ENCODE measurements at places on chromosomes 7 and 10. TPM values are rescaled to one million over a fixed set of nuclear protein-coding genes. Genes with fewer than 3 reads are reported as not detected.
A peak's percentile ranks its signal among the peaks of the same experiment; 100 is the strongest.

DNA sequence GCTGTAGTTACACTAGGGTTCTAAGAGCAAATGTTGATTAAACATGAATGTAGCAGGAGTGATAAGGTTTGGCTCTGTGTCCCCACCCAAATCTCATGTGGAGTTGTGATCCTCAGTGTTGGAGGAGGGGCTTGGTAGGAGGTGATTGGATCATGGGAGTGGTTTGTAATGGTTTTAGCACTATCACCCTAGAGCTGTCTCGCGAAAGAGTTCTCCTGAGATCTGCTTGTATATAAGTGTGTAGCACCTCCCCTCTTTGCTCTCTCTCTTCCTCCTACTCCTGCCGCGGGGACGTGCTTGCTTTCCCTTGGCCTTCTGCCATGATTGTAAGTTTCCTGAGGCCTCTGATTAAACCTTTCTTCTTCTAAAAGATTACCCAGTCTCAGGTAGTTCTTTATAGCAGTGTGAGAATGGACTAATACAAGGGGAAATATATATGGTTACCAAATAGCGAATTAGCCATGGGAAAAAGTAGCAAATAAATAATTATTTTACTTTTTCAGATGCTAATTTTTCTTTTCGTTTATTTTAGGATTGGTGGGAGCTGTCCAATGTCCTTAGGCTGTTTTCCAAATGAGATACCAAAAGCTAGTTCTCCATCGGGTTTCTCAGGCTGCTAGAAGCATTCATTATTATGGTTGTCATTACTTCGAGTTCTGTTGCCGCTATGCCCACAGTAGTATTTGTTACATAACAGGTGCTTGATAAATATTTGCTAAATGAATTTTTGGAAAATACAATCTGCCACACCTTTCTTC is 58.7 kb downstream of the PTEN start:
- no peak for DNase-seq

- DNase-seq, result no peak
These were observed 528.7 kb downstream of the CALN1 start for GRCh38 chr7:71883415-71883814.

- DNase-seq, result no peak
These were observed 17.1 kb downstream of the OGDHL start for GRCh38 chr10:49744924-49745605.

DNA sequence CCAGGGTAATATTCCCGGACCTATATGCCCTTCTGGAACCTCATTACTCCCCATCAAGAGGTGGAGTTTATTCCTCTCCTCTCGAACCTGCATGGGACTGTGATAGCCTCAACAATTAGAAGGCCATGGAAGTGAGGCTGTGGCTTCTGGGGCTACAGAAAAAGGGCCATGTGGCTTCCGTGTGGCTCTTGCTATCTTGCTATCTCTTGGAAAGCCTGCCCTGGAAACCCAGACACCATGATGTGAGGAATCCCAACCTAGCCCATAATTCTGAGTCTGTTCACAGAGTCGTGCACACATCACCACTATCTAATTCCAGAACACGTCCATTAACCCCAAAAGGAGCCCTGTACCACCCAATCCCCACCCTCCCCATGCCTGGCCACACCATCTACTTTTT is 20.8 kb upstream of the SH3PXD2A start:
- no peak for DNase-seq

DNA sequence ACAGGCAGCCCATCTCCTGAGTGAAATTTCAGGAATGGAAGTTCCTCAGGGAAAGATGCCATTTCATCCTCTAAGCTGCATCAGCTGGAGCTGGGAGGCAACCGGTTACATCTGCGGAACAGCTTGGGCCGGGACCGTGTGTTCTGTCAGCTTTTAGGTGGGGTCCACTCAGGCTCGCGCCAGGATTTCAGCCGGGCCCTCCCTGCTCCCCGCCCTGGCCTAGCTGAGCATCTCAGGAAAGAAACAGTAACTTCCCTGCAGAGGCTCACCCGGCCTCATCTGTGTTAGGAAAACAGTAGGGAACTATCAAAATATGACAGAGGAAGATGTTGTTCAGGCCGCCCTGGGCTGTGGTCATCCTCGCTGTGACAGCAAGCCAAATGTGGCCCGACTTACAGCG is 110.4 kb downstream of the TRIL start:
- DNase-seq, result peak; percentile 8

GRCh38 chr7:111132833-111133232 is 41.9 kb downstream of the LRRN3 start:
- DNase-seq, result no peak

DNA sequence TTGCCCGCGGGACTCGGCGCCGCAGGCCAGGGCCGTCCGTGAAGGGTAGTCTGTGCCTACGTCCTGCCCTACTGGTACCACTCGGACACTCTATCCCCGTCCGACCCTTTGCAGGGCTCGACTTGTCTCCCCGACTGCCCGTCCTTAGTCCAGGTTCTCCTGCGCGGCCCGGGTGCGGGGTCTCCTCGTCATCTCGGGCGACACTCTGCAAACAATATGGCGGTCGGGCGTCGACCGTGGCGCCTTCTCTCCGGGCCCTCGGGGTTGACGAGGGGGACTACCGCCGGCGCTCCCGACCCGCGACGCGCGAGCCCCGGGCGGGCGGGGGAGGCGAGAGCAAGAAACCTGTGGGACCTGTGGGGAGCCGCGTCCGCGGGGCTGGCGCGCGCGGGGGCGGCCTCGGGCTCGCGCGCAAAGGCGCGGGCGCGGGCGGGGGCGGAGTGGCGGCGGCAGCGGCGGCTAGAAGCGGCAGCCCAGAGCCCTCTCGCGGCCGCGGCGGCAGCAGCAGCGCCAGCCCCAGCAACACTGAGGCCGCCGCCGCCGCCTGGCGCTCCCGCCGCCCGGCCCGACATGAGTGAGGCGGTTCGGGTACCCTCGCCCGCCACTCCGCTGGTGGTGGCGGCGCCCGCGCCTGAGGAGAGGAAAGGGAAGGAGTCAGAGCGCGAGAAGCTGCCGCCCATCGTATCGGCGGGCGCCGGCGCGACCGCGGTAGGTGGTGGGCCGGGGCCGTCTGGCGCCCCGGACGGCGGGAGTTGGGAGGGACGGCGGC is at the start of gene HECTD2:
TSS of gene HECTD2 (plus strand) at position 476 of the 769 bp plus-strand sequence. CDS start at position 571, 95 bp downstream.
- DNase-seq, result peak; percentile 62

GRCh38 chr7:101691822-101692384 is 62.8 kb upstream of the MYL10 start:
- no peak for DNase-seq

- DNase-seq, result no peak
These were observed 33.8 kb downstream of the NACAD start for GRCh38 chr7:45055016-45055415.

DNA sequence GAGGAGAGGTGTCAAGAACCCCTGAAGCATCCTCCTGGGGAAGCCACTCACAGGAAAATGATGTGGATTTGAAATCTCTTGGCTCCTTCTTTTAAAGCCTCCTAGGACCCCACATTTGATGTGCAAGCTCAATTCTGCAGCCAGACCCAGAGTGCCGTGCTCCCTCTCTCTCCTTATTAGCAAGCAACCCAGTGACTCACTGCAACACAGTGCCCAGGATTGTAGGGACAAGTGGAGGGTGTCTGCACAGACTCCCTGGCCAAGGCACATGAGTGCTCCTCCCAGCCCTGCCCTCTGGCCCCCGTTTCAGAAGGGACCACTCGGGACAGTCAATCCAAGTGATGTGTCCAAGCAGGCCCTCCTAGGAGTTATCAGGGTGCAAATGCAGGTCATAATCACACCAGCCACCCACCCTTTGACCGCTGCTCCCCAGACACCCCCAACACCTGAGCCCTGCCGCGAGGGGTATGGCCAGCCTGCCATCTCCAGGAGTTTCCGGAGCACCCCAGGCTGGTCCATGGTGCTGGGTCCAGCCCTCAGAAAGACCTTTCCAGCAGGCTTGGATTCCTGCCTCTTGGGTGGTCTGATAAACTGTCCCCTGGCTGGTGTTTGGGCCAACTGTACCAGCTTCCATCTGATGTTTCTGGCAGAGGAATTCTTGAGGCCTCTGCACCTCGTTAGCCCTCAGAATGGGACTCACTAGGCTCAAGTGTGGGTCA is 54.5 kb upstream of the CXCL12 start:
- no peak for DNase-seq

The ABCC2 gene
- total RNA-seq, result 0.98 TPM

The IRF5 gene
- total RNA-seq, result not detected

The TWIST1 gene
- 33.2 TPM for total RNA-seq

The SPDYE8 gene
- not detected for total RNA-seq

The GDF10 gene
- 11.1 TPM for total RNA-seq

The TBX20 gene
- 6.4 TPM for total RNA-seq

The TECTB gene
- total RNA-seq, result not detected

The UPK3BL2 gene
- total RNA-seq, result not detected

Data from fibroblast of the aortic adventitia (primary cell).